ENCODE measurements at places on chromosomes 2 and 18. TPM values are rescaled to one million over a fixed set of nuclear protein-coding genes. Genes with fewer than 3 reads are reported as not detected.

STAT4 gene
- total RNA-seq: 2.3 TPM

HOXD1 gene
- 0.71 TPM for total RNA-seq

C2orf78 gene
- not detected for total RNA-seq

PROM2 gene
- total RNA-seq: 6.1 TPM

FAM210A gene
- 15.3 TPM for total RNA-seq

ADGRF3 gene
- total RNA-seq: 0.28 TPM

GKN2 gene
- not detected for total RNA-seq

ZBTB7C gene
- 0.71 TPM for total RNA-seq

CXCR1 gene
- not detected for total RNA-seq

SCYGR8 gene
- not detected for total RNA-seq

TXNDC2 gene
- not detected for total RNA-seq

KCNJ13 gene
- not detected for total RNA-seq

RBM44 gene
- total RNA-seq: 0.71 TPM

CKAP2L gene
- 0.54 TPM for total RNA-seq

ALLC gene
- total RNA-seq: not detected
